NCI-H748 treated with DMSO at 0.1 percent for 48 hours (cell line): ENCODE measurements at places on chromosomes 12 and 14.

- peak; percentile 47 for DNase-seq
Measured at GRCh38 chr14:23182372-23183157, 895 bp downstream of the SLC7A8 start.

GRCh38 chr14:72128629-72129028 is 196.4 kb downstream of the RGS6 start:
- DNase-seq: peak; percentile 52

DNA sequence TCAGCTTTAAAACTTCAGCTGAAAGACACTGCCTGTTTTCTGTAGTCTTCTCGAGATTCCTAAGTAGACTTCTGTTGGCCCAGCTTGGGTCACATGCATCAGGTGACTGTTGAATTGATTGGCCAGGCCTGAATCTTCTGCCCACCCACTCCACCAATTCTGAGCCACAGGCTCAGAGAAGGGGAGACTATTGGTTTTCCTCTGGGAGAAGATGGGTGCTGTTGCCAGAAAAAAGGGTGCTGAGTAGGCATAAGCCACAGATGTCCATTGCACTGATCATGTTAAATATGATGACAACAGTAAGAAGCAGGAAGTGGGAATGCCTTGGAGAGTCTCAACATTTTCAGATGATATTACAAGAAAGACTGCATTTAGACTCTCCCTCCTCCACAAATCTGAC is 6.8 kb upstream of the SPTLC2 start:
- no peak for DNase-seq

DNA sequence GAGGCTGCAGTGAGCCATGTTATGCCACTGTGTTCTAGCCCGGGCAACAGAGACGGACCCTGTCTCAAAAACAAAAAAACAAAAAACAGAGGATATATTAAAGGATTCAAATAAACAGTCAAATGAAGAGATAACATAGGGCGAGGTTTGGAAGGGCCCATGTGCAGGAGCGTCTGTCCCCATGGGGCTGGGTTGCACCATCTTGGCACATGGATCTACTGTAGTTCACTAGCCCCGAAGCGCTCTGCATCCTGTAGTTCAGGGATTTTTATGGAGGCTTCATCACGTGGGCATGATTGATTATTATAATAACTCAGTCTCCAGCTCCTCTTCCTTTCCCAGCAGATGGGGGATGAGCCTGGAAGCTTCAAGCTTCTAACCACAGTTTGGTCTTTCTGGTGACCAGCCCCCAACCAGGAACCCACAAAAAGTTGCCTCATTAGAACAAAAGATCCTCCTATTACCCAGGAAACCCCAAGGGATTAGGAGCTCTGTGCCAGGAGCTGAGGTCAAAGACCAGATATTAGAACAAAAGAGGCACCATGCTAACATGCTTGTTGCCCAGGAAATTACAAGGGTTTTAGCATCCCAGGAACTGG is 59.9 kb downstream of the HCAR2 start:
- no peak for DNase-seq

GRCh38 chr12:66025477-66025876 is 105.1 kb downstream of the LLPH start:
- no peak for DNase-seq

DNA sequence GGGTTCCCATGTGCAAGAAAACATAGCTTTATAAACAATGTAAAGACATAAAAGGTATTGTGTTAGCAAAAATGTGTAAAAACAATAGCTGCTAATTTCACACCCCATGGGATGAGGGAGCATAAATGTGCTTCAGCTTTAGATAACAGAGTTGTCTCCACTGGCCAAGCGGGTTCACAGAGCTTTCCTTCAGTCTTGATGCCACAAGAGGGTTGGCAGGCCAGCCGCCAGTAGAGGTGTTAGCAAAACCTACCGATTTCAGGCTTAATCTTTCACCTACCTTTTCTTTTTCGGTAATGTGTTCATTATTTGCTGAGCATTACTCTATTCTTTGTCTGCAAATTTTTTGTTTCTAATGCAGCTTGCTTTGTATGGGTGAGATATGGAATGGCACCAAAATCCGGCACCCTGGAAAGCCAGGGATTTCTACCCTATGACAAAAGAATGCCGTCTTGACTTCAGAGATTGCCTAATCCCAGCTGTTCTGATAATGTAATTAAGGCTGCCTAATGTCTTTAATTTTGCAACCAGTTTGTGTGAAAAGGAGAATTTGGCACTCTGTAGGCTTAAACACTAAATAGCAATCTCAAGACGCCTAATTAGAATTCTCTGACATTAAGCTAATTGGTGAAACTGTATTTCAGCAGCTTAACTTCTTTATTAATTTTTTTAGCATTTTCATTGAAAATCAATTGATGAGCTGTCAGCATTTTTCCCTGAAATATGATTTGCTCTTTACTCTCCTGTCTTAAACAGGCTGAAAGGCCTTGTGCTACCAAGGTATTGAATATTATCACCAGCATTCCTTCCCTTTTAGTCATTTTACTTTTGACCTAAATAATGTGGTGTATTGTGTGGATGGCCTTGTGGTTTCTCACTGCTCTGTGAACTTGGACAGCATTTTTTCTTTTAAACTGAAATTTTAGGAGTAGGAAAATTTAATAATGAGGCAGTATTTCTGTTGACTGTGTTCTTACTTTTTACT is 60.7 kb downstream of the POLR3B start:
- DNase-seq: no peak

DNA sequence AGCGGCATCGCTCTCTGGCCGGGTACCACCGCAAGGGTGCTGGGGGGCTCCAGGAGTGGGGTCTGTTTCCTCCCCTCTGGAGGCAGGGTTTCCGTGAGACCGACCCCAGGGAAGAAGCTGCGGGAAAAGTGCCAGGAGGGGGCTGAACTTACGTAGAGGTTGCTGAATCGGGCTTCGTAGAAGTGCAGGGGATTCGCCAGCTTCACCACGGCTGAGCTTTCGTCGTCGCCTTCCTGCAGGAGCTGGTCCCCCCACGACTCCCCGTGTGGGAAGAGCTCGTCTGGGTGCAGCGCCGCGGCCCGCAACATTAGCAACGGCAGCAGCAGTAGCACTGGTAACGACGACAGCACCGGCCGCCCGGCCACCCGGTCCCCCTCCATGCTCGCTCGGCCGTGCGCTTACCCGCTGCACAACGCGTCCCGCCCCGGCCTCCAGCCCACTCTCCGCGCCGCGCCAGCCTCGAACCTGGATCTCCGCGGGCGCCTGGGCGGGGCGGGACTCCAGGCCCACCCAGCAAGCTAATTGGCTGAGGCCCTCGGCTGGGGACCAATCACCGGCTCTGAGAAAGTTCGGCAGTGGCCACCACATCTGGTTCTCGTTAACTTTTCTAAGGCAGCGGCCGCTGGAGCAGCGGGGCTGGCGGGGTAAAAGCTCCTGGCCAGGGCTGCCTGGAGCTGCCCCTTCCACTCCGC is at the start of gene NID2:
Gene NID2 (minus strand): TSS at position 445 of the 692 bp plus-strand sequence. CDS start 65 bp downstream, at position 380.
- no peak for DNase-seq

DNA sequence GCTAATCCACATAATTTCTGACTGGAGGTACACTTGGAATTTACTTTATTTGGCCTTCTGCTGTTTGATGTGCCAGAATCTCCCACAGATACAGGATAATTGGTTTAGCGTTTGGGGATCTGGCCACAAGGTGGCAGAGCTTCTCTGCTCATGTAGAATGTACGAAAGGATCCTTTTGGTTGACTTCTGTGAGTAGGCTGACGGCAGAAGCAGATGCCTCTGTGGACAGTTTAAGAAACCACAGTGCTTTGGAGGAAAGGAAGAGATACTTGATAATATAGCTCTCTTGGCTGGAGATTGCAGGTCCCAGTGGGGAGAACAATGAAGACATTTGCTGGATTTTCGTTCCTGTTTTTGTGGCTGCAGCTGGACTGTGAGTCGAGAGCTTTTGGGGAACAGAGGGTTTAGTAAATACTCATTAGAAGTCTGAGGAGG is 75.3 kb upstream of the OR4E1 start:
- peak; percentile 2 for DNase-seq

- no peak for DNase-seq
Measured at GRCh38 chr12:32586390-32586789, 92.7 kb upstream of the DNM1L start.

DNA sequence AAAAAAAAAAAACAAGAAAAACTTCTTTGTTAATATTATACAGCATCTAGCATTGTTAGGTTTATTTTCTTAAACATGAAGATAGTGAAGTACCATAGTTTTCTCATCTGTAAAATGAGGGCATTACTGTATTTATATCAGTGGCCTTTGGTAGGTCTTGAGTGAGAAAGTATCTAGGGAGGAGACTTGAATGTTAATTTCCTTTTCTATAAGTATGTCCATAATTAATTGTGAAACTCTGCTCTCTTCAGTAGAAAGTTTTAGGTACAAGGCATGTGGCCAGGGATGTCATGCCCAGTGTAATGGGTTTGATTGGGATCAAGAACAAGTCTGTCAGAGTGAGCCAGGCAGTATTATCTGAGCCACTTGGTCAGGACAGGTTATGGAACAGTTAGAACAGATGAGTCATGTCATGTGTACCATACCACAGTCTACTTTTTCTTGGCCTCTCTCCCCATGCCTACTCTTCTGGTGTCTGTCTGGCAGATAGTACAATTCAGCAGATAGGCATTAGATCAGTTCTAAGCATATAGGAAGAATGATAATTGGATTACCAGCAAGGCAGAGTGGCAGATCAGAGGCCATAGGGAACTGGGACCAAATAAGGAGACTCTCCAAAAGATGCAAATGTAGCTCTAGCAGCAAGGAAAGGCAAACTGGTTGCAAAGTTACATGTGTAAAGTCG is 30.4 kb downstream of the FBXO34 start:
- no peak for DNase-seq

GRCh38 chr14:64823305-64823861 is 56.3 kb downstream of the SPTB start:
- peak; percentile 17 for DNase-seq

GRCh38 chr12:130137040-130138018 is 24.9 kb upstream of the FZD10 start:
- DNase-seq: peak; percentile 90

DNA sequence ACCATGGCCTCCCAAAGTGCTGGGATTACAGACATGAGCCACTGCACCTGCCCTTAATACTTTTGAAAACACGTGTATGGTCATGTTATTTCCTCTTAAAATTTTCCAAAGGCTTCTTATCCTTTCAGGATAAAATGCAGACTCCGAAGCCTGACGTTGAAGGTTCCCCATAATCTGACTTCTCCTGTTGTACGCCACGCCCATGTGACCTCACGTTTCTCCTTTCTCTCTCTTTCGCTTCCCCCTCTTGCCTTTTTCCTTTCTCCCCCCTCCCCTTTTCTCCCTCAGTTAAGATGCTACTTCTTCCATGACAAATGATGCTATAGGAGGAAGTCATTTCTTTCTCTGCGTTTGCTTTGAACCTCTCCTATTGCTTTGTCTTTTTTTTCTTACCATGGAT is 266.0 kb downstream of the FBXL14 start:
- DNase-seq: no peak

GRCh38 chr12:41362931-41363330 is 174.8 kb downstream of the PDZRN4 start:
- DNase-seq: no peak

DNA sequence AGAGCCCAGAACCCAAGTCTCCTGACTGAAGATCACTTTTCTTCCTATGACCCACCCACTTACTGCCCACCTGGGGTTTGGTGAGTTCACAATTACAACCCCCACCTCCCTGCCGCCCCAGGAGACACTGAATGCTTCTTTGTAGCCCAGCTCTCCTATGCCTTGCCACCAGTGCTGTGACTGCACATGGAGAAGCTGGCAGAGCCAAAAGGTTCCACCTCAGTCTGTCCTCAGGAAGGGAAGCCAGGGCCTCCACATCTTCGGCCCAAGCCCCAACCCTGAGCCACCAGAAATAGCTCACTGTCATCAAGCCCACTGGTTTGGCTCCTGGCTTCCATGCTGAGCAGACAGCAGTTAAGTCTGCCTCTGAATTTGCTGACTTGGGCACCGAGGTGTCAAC is 25.6 kb downstream of the OTUB2 start:
- DNase-seq: no peak

DNA sequence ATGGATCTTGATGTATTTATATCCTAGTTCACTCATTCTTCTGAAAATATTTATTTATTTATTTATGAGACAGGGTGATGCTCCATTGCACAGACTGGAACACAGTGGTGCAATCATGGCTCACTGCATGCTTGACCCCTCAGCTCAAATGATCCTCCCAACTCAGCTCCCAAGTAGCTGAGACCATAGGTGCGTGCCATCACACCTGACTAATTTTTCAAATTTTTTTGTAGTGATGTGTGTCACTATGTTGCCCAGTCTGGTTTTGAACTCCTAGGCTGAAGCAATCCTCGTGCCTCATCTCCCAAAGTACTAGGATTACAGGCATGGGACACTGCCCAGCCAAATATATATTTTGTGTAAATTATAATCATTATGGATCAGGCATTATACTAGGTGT is 595.6 kb upstream of the ATP2B1 start:
- DNase-seq: no peak

DNA sequence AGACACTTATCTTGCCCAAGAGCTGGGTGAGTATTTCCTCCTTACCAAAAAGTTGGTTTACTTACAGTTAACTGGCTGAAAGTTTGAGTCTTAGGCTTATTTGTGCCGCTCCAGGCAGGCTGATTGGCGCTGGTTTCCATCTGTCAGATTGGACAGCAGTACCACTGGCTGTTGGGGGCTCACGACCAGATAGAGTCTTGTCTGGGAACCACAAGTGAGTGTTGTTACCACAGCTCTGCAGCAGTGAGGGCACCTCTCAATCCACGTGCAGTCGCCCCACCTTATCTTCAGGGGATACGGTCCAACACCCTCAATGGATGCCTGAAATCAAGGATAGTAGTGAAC is 58.9 kb downstream of the DDX51 start:
- DNase-seq: no peak

GRCh38 chr12:5078423-5078822 is 34.7 kb downstream of the KCNA5 start:
- DNase-seq: no peak

DNA sequence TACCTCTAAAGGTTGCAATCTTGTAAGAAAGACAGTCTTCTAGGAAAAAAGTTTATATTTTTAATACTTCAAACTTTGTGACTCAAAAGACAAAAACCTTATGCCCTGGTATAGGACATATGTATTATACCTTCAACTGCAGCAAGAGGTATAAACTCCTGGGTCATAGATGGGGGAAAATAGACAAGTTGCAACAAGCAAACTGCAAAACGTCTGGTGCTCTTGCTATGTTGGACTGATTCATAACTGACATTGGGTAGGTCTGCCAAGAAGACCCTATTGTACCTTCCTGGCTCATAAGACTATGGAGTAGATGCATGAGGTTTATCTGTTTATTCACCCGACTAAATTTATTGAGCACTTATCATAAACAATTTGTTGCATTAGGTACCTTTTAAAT is 40.9 kb downstream of the BEST3 start:
- no peak for DNase-seq

- no peak for DNase-seq
Measured at GRCh38 chr12:42426746-42427145, 100.8 kb downstream of the PPHLN1 start.

DNA sequence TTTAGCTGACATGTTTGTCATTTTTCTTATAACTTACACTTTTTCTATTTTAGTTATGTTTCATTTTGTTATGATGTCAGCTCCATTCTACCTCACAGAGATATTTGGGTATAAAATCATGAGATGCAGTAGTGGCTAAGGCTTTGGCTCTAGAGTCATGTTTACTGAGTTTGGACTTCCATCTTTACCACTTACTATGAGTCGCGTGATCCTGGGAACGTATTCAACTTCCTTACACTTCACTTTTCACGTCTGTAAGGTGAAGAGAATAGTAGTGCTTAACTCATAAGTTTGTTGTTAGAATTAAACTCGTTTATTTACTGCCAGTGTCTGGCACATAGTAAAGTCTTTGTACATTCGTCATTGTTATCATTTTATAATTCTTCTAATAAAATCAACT is 126.3 kb downstream of the ERC1 start:
- DNase-seq: no peak
